ENCODE measurements at places on chromosomes 11 and 22.

DNA sequence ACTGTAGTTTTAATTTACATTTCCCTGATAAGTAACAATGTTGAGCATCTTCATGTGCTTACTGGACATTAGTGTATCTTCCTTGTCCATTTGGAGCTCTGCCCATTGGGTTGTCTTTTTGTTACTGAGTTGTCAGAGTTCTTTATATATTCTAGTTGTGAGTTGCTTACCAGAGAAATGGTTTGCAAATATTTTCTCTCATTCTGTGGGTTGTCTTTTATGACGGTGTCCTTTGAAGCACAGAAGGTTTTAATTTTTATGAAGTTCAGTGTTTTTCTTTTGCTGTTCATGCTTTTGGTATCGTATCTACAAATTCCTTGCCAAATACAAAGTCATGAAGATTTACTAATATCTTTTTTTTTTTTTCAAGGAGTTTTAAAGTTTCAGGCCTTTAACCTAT lies 42.4 kb downstream of the ZBTB44 start:
- DNase-seq, result no peak

GRCh38 chr11:44566952-44567875 lies 1.8 kb downstream of the CD82 start:
- no peak for DNase-seq

DNA sequence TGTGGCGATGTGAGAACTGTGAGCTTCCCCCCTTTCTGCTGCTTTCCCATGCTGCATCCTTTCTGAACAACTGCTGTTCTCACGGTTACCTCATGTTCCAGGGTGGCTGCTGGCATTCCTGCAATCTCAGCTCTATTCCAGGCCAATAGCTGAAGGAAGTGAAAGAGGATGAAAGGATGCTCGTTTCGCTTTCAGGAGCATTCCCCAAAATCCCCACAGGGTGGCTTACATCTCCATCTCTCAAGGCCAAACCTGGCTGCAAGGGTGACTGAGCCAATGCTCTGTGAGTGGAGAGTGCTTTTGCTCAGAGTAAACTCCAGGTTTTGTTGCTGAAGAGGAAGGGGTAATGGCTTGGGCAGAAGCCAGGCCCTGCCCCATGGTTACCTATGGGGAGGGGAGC lies 848.2 kb downstream of the BRD1 start:
- no peak for DNase-seq

DNA sequence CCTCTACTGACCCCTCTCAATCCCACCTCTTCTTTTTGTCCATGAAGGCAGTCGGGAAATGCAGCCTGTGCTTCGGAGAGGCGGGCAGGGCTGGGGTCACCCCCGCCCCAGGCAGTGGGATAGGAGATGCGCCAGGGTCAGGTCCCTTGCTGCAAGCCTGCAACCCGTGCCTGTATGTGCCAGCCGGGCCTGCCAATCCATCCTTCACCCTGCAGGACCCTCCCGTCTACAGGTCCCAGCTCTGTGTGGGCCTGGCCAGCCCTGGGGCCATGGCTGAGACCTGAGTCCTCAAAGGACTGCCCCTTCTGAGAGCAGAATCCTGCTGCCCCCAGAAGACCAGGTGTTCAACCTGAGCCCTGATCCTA lies 10.9 kb downstream of the ASCL2 start:
- DNase-seq, result no peak

DNA sequence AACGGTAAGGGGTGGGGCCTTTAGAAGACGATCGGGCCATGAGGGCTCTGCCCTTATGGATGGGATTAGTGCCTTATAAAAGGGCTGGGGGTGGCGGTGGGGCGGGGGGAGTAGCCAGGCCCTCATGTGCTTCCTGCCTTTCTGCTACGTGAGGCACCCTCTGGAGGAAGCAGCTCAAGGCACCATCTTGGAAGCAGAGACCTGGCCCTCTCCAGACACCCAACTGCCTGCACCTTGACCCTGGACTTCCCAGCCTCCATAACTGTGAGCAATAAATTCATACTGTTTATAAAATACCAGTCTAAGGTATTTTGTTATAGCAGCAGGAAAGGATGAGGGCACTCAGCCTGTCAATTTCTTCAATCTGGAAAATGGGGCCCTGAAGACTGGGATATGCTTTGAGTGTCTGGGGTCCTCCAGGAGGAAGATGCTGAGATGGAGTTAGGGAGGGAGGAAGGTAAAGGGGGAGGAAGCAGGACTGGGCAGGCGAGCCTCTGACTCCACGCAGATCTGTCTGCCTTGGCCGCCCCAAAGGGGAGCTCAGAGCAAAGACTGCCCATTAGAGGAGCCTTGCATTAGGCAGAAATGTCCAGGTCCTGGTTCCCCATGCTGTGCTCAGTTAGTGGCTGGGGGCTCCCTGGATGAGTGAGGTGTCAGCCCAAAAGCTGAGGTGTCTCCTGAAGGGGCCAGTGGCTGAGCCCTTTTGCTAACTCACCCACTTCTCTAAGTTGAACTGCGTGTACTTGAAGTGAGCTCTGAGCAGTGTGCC lies 5.3 kb downstream of the CABP2 start:
- no peak for DNase-seq

- no peak for DNase-seq
These were observed 66.7 kb upstream of the MYEOV start for GRCh38 chr11:69227271-69227670.

GRCh38 chr11:72471005-72471898 lies 36.9 kb upstream of the CLPB start:
- DNase-seq, result peak; percentile 45

GRCh38 chr11:129795089-129795488 lies 20.6 kb upstream of the TMEM45B start:
- DNase-seq, result no peak

DNA sequence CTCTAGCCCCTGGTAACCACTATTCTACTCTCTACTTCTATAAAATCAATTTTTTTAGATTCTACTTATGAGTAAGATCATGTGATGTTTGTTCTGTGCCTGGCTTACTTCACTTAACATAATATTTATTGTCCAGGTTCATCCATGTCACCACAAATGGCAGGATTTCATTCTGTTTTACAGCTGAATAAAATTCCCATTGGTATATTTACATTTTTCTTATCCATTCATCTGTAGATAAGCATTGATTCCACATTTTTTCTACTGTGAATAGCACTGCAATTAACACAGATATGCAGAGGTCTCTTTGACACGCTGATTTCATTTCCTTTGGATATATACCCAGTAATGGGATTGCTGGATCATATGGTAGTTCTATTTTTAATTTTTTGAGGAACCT lies 15.8 kb downstream of the SLC25A17 start:
- DNase-seq, result no peak

GRCh38 chr22:20968281-20968977 lies 1.4 kb downstream of the AIFM3 start:
- DNase-seq, result no peak

GRCh38 chr11:32456864-32457263 lies 21.5 kb upstream of the WT1 start:
- no peak for DNase-seq

DNA sequence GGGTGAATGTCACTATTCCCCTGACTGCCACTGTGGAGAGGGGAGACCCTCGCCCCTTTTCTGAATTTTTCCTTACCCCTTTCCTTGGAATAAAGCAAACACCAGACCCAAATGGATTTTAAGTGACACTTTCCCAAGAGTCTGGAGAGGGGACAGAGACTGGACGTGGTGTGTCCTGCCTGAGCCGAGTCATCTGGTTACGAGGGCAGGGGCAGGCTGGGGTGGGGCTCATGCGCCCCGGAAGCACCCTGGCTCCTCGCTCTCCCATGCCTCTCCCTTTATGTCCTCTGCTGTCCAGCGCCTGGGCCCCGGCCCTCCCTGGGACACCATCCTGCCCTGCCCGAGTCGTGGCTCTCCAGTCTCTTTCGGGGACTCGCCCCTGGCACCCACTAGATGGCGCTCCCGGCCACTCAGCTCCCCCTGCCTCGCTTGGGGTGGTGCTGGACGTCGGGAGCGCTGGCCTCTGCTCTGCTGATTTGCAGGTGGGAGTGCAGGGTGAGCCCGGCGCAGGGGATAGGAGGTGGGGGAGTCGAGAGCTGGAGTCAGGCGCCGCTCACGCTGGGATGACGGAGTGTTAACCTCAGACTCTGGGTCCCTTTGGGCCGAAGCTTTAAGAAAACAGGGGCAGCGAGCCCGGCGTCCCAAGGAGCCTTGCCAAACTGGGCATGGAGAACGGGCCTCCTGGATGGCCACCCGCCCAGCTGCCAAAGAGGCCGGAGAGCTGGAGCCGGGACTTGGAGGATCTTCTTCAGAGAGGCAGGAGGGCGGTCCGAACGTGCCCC lies 89.8 kb downstream of the RPS6KA4 start:
- DNase-seq, result peak; percentile 81

DNA sequence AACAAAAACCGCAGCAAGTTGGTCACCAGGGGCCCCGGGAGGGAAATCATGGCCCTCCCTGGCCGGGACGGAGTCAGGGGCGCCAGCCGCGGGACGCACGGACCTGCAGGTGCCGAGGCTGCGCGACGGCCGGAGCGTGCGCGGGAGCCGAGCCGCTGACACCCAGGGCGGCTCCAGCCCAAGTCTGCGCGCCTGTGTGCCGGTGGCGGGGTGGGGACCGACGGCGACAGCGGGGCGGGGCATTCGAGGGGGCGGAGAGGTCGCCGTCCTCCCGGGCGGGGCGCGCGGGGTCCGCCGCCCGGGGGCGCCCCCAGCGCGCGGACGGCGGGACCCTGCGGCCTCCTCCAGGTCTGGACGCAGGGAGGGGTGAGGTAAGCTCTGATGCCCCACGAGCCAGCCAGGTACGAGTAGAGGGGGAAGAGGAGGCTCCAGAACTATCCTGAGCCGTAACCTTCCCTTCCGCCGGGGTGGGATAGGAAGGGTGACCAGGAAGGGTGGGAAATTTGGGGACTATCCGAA lies at the start of gene ESAM:
TSS of gene ESAM (minus strand) at position 186 of the 519 bp plus-strand sequence. CDS start at position 50, 136 bp downstream.
- peak; percentile 59 for DNase-seq

DNA sequence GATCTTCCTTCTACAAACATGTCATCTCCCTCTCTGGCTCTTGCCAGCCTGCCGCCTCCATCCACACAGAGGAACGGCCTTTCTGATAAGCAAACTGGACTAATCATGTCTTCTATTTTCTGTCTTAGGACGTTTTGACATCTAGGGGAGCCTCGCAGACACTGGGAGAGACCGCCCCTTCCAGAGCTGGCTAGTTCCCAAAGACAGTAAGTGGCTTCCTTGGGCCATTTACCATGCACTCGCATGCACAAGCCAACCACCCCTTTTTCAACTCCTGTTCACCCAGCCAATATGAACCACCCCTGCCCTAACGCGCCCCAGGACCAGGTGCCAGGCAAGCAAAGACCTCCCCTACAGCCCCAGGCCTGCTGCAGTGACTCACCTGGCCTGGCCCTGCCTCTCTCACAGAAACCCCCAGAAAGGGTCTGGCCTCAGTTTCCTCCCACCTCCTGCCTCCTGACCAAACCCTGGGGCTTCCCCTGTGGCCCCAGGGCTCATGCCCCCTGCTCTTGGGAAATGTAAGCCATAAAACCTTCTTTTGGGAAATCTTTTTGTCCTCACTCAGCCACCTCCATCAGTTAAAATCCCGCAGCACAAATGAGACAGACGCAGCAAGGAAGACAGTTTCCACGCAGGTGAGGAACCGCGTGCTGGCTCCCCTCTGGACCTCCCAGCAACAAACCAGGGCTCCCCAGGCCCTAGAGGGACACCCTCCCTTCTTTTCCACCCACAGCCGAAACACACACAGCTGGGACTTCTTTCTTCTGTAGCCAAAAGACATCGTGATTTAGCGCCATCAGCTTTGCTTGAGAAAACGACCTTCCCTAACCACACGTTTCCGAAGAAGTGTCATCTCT lies 38.5 kb downstream of the SHANK2 start:
- no peak for DNase-seq

- DNase-seq, result peak; percentile 79
These were observed 23.9 kb upstream of the SCGB1A1 start for GRCh38 chr11:62394825-62395538.

GRCh38 chr11:119722281-119722794 lies 6.7 kb downstream of the NECTIN1 start:
- no peak for DNase-seq

DNA sequence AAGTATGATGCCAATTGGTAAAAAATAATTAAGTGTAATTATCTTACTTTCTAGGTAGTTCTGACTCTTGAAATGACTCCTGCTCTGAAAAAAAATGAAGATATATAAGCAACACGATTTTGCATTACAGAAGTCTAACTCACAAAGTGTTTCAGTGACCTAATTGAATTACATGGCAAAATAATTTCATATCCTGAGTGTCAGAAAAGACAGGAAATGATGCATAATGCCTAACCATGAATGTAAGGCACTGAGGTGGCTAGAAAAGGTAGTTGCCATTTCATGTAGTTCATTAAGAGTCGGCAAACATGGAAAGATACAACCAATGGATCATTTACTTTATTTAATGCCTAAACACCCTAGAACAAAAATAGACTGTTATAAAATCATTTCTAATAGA lies 113.5 kb downstream of the GUCY1A2 start:
- DNase-seq, result no peak

DNA sequence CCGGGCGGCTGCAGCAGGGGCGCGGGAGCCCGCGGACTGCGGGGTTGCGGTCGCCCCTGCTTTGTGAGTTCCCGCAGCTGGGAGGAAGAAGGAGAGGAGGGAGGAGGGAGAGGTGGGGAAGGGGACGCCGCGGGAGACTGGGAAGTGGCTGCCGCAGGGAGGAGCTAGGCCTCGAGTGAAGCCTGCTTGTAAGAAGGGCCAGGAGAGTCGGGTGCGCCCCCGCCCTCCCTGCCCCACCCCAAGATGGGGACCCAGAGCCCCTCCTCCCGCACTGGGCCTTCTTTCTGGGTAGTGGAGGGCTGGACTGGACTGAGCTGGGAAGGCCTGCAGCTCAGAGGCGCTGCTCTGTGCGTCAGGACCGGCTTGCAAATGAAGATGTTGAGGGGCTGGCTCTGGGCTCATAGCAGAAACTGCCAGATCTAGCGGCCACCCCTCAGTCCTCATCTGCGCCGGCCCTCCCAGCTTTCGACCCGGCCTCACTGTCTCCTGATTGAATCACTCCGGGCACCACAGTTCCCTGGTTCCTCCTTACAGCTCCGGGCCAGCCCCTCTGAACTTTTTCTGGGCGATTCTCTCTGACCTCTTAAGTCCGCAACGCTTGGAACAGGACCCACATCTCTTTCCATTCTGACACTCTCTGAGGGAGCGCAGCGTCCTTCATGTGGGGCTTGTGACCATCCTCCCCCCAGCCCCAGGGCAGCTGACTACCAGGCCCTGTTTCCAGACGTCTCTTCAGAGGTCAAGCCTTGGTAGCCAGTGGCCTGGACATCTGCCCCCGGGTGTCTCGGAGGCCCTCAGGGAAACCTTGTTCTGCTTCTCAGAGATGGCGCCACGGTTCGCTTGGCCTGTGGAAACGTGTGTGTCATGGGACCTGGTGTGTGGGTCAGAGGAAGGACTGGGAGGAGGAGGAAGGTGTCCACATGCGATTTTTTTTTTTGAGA lies 21.9 kb downstream of the SERPINH1 start:
- peak; percentile 83 for DNase-seq

- no peak for DNase-seq
These were observed 627.5 kb downstream of the BUD13 start for GRCh38 chr11:116145187-116145865.

DNA sequence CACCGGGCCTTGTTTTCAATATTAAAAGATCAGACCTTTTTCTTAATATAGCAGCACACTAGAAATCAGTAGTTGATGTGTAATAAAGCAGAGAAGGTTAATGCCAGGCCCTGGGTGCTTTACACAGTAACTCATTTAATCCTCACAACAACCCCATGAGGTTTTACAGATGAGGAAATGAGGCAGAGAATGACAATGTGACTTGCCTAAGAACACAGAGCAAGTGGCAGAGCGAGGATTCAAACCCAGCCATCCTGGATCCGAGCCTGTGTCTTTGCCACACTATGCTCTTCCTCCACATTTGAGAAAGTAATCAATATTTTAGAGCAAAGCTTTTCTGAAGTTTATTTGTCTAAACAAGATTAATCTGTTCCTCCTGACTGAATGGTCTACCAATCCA lies 7.2 kb downstream of the JAML start:
- no peak for DNase-seq

GRCh38 chr11:64711138-64711955 lies 11.7 kb downstream of the NRXN2 start:
- no peak for DNase-seq

Data from left ventricle myocardium inferior (tissue), 1 donor.